ENCODE measurements at places on chromosomes 1 and 21. TPM values are rescaled to one million over a fixed set of nuclear protein-coding genes. Genes with fewer than 3 reads are reported as not detected.
A peak's percentile ranks its signal among the peaks of the same experiment; 100 is the strongest.

- no peaks in the 10 kb centered on the region for H3K36me3 ChIP-seq
- no peak overlapping the region for H3K27ac ChIP-seq
- H3K4me1 ChIP-seq, result peaks cover 21% of the 10 kb centered on the region
- no peak overlapping the region for H3K4me3 ChIP-seq
- H3K27me3 ChIP-seq, result no peaks in the 10 kb centered on the region
Observed at GRCh38 chr1:54285815-54286345, 85.9 kb downstream of the MRPL37 start.

DNA sequence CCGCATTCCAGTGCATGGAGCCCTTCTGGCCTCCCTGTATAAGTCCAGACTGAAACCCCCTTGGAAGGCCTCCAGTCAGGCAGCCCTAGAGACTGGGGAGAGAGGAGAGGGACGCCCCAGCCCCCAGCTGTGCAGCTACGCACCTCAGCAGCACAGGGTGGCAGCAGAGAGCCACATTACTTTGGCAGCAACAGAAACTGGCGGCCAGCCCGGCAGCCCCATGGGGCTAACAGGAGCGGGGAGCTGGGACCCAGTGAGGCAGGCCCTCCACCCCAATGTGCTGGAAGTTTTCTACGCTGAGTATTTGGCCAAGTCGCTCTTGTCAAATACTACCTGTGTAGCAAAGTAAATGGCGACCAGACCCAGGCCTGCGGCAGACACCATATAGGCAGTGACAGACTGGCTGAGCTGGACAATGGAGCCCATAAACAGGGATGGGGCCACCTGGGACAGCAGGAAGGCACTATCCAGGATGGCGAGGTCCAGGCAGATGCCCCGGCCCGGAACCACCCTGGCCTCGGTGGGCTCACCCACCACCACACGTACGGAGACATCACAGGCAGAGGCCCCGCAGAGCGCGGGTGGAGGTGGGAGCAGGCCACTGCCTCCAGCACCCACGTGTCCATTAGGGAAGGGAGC lies 21.2 kb downstream of the SLC45A3 start:
- H3K27me3 ChIP-seq, result no peaks in the 10 kb centered on the region
- peak overlapping the region; percentile 63 for H3K4me3 ChIP-seq
- H3K27ac ChIP-seq, result no peak overlapping the region
- peak; percentile 76 for DNase-seq

DNA sequence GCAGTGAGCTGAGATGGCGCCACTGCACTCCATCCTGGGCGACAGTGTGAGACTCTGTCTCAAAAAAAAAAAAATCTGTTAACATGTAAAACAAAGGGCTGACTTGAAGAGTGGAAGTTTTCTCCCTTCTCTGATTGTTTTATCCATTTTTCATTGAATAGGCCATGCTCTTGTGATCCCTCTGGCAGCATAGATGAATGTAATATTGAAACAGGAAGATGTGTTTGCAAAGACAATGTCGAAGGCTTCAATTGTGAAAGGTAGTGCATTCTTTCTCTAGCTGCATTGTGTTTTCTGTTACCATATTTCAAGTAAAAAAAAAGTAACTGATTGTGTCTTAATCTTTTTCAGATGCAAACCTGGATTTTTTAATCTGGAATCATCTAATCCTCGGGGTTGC lies 69.6 kb upstream of the LAMC2 start:
- DNase-seq, result no peak
- no peaks in the 10 kb centered on the region for H3K27me3 ChIP-seq
- H3K36me3 ChIP-seq, result peaks cover 18% of the 10 kb centered on the region
- H3K4me1 ChIP-seq, result no peaks in the 10 kb centered on the region

The AGO4 gene
- 7.0 TPM for polyA plus RNA-seq

The FGR gene
- polyA plus RNA-seq, result 133 TPM

Data from naive B cell (primary cell).